ENCODE measurements at places on chromosomes 11 and 22. TPM values are rescaled to one million over a fixed set of nuclear protein-coding genes. Genes with fewer than 3 reads are reported as not detected.

TTC28 gene
- 12.2 TPM for total RNA-seq

GAL3ST3 gene
- not detected for total RNA-seq

MMP12 gene
- not detected for total RNA-seq

OR56A5 gene
- not detected for total RNA-seq

CNIH2 gene
- total RNA-seq: 0.37 TPM

HOATZ gene
- not detected for total RNA-seq

TRPC6 gene
- total RNA-seq: 1.5 TPM

GRAP2 gene
- not detected for total RNA-seq

TEAD1 gene
- 54.4 TPM for total RNA-seq

FUT4 gene
- 4.8 TPM for total RNA-seq

IGLL5 gene
- not detected for total RNA-seq

BIK gene
- total RNA-seq: not detected

OOSP1 gene
- total RNA-seq: not detected

TMA7B gene
- not detected for total RNA-seq

MPZL2 gene
- total RNA-seq: 0.56 TPM

EED gene
- 15.3 TPM for total RNA-seq

All from aortic smooth muscle cell (primary cell).